ENCODE measurements at places on chromosomes 6 and 20.
A peak's percentile ranks its signal among the peaks of the same experiment; 100 is the strongest.

- no peak for DNase-seq
These were observed 296.3 kb upstream of the JAG1 start for GRCh38 chr20:10970109-10970508.

- no peak for DNase-seq
These were observed 35.1 kb downstream of the PLCB4 start for GRCh38 chr20:9103955-9104354.

DNA sequence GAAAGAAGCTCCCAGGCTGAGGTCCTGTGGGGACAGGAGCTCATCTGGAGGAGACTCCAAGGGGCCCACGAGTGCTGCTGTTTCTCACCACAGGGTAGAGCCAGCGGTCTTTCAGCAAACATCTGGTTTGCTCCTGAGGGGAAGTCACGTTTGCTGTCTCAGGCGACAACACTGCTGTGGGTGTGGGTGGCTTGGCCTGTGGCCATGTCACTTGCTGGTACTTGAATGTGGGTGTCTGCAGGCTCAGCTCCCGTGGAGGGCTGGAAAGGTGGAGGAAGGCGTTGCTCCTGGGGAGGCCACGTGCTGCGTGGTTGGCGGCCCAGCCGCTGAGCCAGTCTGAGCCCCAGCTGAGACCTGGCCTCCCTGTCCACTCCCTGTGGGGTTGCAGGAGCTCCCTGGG, 52.8 kb upstream of the MPC1 start:
- DNase-seq: no peak

GRCh38 chr6:30334075-30334783, 7.5 kb downstream of the TRIM39 start:
- DNase-seq: no peak

- DNase-seq: no peak
These were observed 269.3 kb downstream of the DLL1 start for GRCh38 chr6:170021579-170021978.

DNA sequence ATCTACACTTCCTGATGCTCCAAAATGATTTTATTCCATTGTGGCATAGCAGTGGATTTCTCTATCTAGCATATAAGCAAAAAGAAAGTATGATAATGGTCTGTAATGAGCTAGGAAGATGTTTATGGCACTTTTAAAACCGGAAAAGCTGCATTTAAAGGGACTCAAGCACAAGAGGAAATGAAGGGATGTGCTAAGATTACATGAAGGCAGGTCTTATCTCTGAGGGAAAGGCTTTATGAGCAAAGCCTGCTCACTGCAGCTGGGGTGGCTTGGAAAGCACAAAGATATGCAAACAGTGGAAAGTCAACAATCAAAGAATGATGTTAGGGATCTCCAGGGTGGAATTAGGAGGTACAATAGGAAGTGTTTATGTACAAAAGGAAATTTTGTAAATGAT, 138.2 kb downstream of the TENT5A start:
- no peak for DNase-seq

DNA sequence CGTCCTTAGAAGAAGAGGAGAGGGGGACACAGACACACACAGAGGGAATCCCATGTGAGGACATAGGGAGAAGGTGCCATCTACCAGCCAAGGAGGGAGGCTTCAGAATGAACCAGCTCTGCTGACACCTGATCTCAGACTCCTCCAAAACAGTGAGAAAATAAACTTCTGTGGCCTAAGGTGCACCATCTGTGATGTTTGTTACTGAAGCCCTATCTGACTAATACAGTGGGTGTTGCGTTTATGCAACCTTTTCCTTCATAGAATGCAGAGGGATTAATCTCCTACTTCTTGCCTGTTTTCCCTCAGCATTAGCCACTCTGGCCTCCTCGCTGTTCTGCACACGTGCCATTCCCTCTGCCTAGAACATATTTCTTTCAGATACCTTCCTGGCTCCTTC, 81.5 kb upstream of the EDN1 start:
- no peak for DNase-seq

GRCh38 chr20:50242863-50243609, 52.4 kb downstream of the CEBPB start:
- peak; percentile 60 for DNase-seq

DNA sequence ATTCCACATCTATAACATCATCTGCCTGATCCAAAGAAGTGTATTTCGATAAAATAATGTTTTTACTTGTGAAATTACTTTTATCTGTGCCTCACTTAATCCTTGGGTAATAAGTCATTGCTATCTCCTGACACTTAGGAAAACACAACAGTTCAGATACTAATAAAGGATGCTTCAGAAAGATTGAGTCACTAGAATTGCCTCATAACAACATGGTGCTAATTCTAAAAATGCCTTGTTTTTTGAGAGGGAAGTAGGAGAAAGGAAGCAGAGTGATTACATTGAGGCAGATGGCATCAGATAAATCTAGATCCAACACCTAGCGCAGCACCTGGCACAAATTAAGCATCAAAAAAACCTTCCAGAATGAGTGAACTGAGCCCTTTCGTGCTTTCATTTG, 69.0 kb downstream of the NCOA7 start:
- peak; percentile 31 for DNase-seq

Data from hippocampal formation (tissue), 2 donors.